ENCODE measurements at places on chromosomes 6 and 20.

DNA sequence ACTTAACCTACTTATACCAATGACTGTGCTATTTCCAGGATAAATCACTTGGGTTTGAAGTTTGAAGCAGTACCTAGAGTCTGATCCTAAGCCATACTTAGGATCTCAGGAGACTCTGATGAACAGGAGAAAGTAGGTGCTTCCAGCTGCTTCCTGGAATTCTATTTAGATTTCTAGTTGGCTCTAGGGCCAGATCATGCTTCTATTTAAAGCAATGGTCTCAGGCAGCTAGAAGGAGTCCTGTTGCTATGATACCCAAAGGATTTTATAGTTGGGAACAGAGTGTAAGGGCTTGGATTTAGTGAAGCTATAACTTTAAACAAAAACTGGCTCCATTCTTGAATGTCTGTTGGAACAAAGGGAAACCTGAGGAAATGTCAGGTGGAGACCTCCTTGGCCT is 52.4 kb upstream of the TINAG start:
- DNase-seq, result no peak

GRCh38 chr6:14149053-14149738 is 31.6 kb downstream of the CD83 start:
- peak; percentile 91 for DNase-seq

DNA sequence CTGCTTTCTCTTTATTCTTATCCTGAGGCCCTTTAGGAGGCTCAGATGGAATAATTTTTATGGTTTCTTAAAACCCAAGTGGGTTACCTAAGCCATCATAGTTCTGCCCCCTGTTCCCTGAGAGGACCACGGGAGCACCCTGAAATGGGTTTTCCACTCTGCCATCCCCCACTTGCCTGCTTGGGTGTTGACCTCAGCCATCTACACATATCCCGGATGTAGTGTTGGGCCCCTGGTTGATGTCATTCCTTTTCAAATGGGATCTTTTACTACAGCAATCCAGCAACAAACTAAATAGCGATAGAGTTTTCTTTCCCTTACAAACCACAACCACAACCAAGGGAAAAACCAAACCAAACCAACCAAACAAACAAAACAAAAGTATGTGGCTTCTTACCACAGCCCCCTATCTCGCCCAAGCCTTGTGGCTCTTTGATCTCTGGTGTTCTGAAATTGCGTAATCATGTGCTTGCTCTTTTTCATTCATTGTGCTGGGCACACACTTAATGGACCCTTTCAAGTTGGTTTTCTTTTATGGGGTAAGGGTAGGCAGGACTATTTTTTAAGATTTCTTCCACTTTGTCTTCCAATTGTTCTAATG is 154.9 kb downstream of the ESR1 start:
- DNase-seq, result no peak

DNA sequence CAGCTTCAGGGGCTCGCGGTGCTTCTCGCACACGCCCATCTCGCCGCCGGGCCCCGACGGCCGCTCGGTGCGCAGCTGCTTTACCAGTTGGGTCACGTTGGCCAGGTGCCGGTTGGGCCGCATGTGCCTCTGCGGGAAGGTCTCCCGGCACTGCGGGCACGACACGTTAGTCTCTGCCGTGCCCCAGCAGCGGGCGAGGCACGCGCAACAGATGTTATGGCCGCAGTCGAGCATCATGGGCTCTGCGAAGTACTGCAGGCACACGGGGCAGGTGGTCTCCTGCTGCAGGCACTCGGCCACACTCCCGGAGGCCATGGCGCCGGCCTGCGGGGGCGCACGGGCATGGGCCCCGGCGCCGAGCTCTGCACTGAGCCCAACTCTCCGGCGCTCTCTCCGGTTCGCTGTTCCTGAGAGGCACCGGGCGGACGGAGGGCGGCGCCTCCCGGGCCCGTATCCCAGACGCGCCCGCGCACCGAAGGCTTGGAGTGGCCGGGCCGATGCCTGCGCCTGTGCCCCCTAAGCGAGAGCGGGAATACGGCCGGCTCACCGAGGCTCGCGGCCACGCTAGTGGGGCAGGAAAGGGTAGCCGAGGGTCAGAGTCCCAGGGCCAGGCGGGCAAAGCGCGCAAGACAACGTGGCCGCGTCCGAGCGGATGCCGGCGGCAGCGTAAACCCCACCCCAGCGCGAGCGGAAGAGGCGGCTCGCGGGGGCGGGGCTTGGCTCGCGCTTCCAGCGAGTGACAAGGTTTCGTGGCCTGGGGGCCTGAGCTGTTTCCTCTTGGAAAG is at the start of gene TRIM27:
Gene TRIM27, minus strand, starts transcription at position 668 of the 785 bp plus-strand sequence. Its CDS starts 353 bp downstream, at position 315.
- peak; percentile 92 for DNase-seq

GRCh38 chr6:117605169-117605826 is 3.0 kb upstream of the GOPC start:
- DNase-seq, result peak; percentile 66

- DNase-seq, result no peak
These were observed at the start of gene AGER for GRCh38 chr6:32184084-32184640. AGER (minus strand) TSS chr6:32184253; CDS start chr6:32184222, 31 bp downstream.

DNA sequence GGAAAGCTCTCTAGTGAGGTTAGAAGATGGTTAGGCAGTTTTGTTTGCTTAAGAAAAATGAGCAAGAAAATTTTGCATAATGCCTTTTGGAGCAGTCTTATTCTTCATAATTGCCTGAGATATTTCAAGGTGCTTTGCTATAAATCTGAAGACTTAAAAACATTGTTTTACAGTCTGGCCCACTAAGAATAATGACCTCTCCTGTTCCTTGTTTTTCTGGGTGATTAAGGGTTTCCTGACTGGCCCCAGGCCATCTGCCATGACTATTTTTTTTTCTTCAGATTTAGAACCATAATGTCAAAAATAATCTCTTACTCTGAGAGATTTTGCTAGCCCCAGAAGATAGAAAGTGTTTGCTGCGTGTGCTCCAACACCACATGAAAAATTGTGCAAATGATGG is 72.3 kb upstream of the CENPW start:
- DNase-seq, result no peak

GRCh38 chr6:169038691-169039090 is 215.0 kb downstream of the THBS2 start:
- no peak for DNase-seq

DNA sequence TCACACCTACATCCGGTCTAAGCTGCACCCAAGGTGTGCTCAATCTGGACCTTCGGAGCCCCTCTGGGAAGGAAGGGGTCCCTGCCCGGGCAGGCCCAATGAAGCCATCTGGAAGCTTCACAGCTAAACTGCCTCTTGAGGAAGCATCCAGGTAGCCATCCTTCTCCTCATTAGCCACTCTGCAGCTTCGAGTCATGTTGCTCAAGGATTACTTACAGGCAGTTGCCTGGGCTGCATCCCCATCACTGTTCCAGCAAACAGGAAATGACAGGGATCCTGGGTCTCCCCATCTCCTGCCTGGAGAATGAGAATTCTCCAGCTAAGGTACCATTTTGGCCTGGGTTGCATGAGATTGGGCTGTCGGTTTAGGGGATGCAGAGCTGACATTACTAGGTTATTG is 91.7 kb downstream of the ERMARD start:
- DNase-seq, result no peak

GRCh38 chr6:80217794-80218193 is 111.3 kb downstream of the BCKDHB start:
- no peak for DNase-seq

All from inflammatory macrophage treated with lipopolysaccharide for 4 hours (primary cell).